ENCODE measurements at places on chromosomes 5 and 9. TPM values are rescaled to one million over a fixed set of nuclear protein-coding genes. Genes with fewer than 3 reads are reported as not detected.

- no peak for DNase-seq
- no peak overlapping the region for H3K4me3 ChIP-seq
- no peaks in the 10 kb centered on the region for H3K4me1 ChIP-seq
- no peak overlapping the region for H3K27ac ChIP-seq
- no peaks in the 10 kb centered on the region for H3K36me3 ChIP-seq
These were observed 88.6 kb upstream of the NFIB start for GRCh38 chr9:14402583-14402982.

DNA sequence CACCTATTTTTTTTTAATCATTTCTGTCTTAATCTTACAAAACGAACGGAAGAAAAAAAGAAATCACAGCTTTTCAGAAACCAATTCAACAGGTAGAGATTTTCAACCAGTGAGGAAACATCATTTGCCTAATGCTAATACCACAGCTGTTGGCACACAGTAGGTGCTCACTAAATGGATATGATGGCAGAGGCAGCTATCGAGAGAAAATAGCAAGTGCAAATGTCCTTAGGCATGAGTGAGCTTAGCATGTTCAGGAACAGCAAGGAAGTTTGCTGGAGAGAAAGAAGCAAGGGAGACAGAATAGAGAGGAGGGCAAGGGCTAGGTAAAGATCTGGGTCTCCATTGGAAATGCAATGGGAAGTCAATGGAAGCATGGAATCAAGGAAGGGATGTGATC is 49.2 kb downstream of the CEMIP2 start:
- peaks cover 72% of the 10 kb centered on the region for H3K36me3 ChIP-seq
- no peak overlapping the region for H3K27ac ChIP-seq
- no peaks in the 10 kb centered on the region for H3K27me3 ChIP-seq

DNA sequence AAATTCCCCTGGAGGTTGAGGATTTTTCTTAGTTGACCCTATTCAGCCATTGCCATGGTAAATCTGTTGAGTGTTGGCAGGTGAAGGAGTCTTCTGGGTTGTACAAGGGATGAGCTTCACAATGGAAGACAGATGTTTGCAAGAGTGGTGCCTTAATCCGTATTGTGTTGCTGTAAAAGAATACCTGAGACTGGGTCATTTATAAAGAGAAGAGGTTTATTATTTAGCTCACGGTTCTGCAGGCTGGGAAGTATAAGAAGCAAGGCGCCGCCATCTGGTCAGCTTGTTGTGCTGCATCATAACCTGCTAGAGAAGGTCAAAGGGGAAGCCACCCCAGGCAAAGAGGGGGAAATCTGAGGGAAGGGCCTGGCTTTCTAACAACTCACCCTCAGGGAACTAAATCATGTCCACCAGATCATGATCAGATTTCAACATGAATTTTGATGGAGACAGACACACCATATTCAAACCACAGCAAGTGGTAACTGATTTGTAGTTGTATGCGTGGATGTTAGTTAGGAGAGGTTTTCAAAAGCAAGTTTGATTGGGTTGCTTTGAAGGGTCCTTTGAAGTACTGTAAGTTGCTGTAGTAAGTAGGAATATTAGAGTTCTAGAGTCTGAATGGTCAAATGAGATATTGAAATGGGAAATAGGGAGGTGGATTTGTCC is 2.5 kb downstream of the TNPO1 start:
- H3K36me3 ChIP-seq: no peaks in the 10 kb centered on the region
- no peaks in the 10 kb centered on the region for H3K27me3 ChIP-seq
- H3K27ac ChIP-seq: no peak overlapping the region
- no peak overlapping the region for H3K4me3 ChIP-seq
- peak; percentile 35 for DNase-seq

- no peaks in the 10 kb centered on the region for H3K4me1 ChIP-seq
- no peaks in the 10 kb centered on the region for H3K36me3 ChIP-seq
- H3K27me3 ChIP-seq: no peaks in the 10 kb centered on the region
- no peak overlapping the region for H3K4me3 ChIP-seq
- DNase-seq: no peak
- H3K27ac ChIP-seq: no peak overlapping the region
These were observed 15.3 kb downstream of the XRCC4 start for GRCh38 chr5:83092619-83093018.

DNA sequence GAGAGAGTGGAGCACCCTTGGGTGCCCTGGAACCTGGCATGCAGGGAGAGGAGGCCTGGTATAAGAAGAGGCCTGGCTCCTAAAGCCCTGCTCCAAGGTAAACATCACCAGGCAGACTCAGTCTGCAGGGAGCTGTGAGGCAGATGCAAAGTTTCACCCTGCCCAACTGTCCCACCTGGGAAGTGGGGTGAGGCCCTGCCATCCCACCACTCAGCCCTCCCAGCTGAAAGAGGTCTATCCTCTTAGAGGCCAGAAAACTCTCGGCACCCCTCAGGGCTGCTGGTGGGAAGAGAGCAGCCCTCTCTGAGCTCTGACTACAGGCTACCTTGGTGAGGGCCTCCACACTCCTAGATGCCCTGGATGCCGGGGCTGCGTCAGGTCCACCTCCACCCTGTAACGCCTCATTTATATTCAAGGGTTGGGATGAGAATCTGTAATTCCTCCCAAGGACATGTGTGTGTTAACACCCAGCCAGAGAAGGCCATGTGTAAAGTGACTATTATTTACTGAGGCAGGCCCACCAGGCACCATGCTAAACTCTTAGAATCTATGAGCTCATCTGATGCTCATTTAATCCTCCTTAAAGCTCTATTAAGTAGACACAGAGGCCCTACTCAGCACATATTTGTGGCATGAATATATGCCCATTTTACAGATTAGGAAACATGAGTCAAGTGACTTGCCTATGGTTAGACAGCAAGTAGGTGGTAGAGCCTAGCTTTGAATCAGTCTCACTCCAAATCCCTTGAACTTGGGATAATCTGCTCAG is 205.9 kb downstream of the FSTL4 start:
- H3K27ac ChIP-seq: no peak overlapping the region
- no peaks in the 10 kb centered on the region for H3K36me3 ChIP-seq
- no peaks in the 10 kb centered on the region for H3K4me1 ChIP-seq

- no peaks in the 10 kb centered on the region for H3K36me3 ChIP-seq
- H3K4me3 ChIP-seq: no peak overlapping the region
- H3K27me3 ChIP-seq: peaks cover 87% of the 10 kb centered on the region
- H3K27ac ChIP-seq: no peak overlapping the region
These were observed 553 bp upstream of the FOXB2 start for GRCh38 chr9:77018969-77019235.

Gene FOXD4
- total RNA-seq: not detected

Gene MAPK9
- total RNA-seq: 21.7 TPM
